GOT3 (cell line): ENCODE measurements at places on chromosomes 12 and 14.

GRCh38 chr12:130859161-130859560, 12.7 kb upstream of the RAN start:
- no peak for DNase-seq

GRCh38 chr12:40559865-40560264, 132.4 kb upstream of the CNTN1 start:
- no peak for DNase-seq

DNA sequence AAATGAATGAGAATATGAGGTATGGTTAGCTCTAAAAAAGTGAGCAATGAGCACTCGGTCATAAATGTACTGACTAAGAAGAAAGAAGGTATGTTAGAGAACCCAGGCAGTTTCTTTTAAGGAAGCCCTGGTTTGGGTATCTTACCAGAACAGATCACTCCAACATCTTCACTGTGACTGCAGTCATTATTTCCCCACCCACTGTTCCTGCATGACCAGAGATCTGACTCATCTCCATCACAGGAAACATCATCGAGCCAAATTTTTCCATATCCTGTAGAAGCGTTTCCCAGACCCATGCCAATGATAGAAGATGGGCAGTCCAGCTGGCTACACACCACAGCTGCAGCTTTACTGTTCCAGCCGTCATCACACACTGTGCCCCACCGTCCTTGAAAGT, 48.0 kb downstream of the CD163L1 start:
- DNase-seq = no peak

DNA sequence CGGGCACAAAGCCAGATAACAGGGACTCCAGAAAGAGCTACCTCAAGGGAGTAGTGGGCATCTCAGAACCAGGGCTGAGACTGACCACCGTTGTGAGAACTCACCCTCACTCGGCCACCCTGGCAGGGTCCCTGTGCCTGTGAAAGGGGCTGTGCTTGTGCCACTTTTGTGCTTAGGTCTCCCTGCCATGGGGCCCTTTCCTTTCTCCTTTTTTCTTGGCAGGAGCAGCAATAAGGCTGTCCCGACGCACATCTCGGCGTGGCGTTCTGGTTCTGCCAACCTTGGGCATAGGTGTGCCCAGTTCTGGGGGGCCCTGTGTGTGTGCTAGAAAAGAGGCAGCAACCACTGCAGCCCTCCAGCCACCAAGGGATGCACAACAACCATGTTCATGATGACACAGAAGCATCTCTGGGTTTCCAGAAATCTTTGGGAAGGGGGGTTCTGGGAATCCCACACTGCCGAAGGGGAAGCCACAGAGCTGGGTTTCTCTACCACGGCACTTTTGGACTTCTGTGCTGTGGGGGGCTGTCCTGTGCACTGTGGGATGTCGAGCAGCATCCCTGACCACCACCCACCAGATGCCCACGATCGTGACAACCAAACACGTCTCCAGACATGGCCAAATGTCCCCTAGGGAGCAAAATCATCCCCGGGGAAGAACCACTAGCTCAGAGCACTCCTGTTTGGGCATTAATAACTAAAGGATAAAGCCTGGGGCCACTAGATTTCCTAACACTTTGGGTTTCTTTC, 13.1 kb upstream of the TMEM119 start:
- no peak for DNase-seq

GRCh38 chr12:13307143-13307816, 110.8 kb downstream of the EMP1 start:
- DNase-seq = no peak

GRCh38 chr14:22614240-22614799, 16.2 kb downstream of the ABHD4 start:
- no peak for DNase-seq

- no peak for DNase-seq
These were observed 182.3 kb downstream of the CALM1 start for GRCh38 chr14:90579088-90579487.

DNA sequence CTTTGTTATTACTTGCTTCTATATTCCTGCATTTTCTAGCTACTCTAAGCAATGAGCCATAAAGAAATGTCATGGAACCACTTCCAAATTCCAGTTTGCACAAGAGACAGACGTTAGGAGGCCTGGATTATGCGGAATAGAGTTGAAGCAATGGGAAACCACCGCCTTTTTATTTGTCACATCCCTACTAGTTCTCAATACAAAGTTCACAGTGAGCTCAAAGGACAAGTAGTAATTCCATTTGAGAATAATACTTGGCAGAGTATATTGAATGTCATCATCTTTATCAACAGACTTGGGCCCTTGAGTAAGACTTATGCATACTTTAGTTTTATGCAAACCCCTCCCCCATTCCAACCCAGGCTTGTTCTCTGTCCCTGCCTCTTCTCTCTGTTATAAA, 3.7 kb upstream of the SLC15A5 start:
- no peak for DNase-seq
